ENCODE measurements at places on chromosomes 3 and 15.
A peak's percentile ranks its signal among the peaks of the same experiment; 100 is the strongest.

- no peak for DNase-seq
Observed at GRCh38 chr3:161420746-161421145, 49.4 kb upstream of the SPTSSB start.

DNA sequence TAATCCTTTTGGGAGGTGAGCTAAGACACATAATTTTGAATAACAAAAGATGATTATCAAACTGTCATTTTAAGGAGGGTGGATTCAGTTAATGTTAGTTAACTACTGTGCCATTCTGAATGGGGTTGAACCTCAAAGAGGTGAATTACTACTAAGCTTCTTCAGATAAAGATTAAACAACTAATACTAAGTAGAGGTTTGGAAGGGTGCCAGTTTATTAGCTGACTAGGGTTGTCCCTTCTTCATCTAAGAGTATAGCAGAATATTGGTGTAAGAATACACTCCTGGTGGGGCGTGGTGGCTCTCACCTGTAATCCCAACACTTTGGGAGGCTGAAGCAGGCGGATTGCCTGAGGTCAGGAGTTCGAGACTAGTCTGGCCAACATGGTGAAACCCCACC, 123.1 kb upstream of the LRRFIP2 start:
- DNase-seq = no peak

GRCh38 chr3:3798631-3799113, 559 bp upstream of the LRRN1 start:
- no peak for DNase-seq

- no peak for DNase-seq
Observed at GRCh38 chr3:29716213-29716612, 435.3 kb downstream of the RBMS3 start.

DNA sequence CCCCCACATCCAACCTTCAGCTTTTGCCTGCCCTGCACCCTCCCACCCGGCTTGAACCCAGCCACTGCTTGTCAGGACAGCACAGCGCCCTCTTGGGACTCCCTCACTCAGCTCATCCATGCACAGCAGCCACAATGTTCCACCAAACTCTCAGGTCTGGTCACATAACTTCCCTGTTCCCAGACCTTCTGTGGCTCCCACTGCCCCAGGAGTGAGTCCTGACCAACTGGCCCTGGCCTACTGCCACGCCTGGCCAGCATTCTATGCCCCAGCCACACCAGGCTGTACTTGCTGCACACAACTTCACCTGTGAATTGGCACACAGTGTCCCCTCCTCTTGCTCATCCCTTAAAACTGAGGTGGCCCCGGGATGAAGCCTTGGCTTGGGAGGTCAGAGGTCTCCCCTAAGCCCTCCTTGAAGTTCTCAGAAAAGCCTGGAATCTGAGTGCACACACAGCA, 21.0 kb downstream of the PLXNB1 start:
- DNase-seq = no peak

GRCh38 chr3:16319307-16319706, 54.3 kb downstream of the OXNAD1 start:
- peak; percentile 65 for DNase-seq

GRCh38 chr3:129025691-129026435, 24.8 kb downstream of the EFCC1 start:
- DNase-seq = no peak

GRCh38 chr15:70379134-70379533, 281.4 kb upstream of the TLE3 start:
- no peak for DNase-seq

DNA sequence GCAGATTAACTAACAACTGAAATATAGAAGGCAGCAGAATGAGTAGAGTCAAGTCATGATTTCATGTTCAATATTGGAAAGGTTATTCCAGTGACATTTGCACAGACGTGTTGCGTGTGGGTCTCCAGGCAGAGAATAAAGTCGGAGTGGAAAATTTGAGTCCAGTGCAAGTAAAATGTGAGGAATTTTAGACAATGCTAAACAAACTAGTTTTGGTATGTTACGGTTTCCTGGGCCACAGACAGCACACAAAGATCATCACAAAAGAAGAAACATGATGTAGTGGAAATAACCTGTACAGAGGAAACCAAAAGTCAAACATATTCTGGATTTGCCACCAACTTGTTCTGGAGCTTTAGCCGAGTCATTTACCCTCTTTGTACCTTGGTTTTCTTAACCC, 367 bp downstream of the OR4F6 start:
- DNase-seq = no peak

- no peak for DNase-seq
Observed at GRCh38 chr3:14209581-14210289, 31.1 kb downstream of the LSM3 start.

DNA sequence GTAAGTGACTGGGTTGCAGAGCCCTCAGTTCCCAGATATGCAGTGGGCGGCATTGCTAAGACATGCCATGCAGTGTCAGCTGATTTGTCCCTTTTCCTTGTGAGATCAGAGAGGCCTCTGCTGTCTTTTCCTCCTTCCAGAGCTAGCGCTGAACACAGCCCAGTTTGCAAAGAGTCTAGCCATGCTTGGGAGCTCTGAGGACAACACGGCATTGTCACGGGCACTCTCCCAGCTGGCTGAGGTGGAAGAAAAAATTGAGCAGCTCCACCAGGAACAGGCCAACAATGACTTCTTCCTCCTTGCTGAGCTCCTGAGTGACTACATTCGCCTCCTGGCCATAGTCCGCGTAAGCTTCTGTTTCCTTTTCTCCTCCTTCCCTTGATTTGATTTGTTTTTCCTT, 20.0 kb upstream of the SNX22 start:
- DNase-seq = no peak

- DNase-seq = no peak
Observed at GRCh38 chr3:160257606-160258005, 32.4 kb downstream of the C3orf80 start.

GRCh38 chr3:15097891-15098290, 1.1 kb downstream of the RBSN start:
- peak; percentile 29 for DNase-seq

DNA sequence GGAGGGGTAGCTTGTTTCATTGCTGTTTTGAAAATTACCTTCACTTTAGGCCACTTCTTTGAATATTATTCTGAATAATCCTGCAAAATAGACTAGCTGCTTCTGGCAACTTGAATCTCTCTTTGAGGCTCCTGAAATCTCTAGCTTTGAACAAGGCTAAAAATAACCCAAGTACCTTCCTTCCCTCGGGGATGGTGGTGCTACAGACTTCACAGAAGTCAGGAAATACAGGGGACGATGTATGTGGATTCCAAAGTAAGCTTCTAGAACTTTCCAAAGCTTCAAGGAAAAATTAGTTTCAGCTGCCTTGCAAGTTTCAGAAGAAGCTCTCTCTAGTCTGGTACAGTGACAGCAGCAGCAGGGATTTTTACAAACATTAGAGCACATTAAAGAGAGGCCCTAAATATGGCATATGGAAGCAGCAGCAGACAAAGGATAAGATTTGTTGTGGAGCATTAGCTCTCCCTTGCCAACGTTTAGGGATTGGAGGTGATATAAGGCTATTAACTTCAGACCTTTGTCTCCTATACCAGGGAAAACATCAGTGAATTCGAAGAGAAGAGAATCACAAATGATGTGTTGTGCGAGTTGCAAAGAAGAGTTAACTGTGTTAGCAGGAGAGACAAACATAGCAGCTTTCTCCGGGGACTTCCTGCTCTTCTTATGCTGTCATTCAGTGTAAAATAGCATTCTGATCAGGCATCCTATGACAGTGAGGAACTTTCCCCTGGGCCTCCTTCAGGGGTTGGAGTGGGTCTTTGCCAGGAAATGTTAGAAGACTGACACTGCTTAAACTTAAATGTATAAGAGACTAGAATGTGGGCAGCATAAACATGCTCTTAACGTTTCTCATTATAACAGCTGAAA, 783.0 kb upstream of the ARPP21 start:
- DNase-seq = no peak

DNA sequence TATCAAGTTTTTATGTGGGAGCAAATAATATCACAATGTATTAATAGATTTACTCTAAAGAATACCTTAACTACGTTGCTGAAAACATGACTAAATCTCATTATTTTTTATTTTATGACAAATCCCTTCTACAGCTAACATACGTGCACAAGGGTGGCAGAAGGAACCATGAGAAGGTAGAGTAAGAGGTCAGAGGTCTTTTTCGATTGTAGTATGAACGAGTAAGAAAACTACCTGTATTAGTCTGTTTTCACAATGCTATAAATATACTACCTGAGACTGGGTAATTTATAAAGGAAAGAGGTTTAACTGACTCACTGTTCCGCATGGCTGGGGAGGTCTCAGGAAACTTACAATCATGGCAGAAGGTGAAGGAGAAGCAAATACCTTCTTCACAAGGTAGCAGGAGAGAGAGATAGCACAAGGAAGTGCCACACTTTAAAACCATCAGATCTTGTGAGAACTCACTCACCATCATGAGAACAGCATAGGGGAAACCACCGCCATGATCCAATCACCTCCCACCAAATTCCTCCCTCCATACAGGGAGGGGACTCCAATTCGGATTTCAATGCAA, 95.3 kb downstream of the SUCLG2 start:
- no peak for DNase-seq

- DNase-seq = no peak
Observed at GRCh38 chr3:128278130-128278529, 124.8 kb downstream of the EEFSEC start.

DNA sequence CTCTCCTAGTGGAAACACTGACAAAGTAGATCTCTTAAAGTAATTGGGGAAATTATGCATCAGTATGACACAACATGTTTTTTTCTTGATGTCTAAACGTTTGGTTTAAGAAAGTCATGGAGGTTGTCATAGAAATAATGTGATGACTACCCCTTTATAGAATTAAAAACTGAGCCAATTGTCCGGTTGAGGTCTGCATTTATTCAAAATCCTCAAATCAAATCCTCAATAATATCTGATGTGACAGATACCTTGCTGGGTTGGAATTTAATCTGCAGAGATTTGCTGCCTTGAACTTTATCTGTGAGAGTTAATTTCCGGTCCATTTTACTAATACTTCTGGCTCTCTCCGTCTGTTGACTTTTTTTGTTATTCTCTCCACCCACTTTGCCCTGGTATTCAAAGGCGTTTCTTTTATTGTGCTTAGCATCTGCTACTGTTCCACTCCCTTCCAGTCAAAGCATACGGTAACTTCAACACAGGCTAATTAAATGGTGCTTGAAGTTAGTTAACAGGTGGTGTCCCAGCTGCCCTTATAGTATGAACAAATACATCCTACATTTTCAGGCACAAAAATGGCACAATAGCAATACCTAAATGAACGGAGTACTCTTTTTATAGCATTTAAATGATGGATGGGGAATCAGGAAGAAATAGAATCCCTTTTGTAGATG, 628.3 kb downstream of the ROBO1 start:
- no peak for DNase-seq

DNA sequence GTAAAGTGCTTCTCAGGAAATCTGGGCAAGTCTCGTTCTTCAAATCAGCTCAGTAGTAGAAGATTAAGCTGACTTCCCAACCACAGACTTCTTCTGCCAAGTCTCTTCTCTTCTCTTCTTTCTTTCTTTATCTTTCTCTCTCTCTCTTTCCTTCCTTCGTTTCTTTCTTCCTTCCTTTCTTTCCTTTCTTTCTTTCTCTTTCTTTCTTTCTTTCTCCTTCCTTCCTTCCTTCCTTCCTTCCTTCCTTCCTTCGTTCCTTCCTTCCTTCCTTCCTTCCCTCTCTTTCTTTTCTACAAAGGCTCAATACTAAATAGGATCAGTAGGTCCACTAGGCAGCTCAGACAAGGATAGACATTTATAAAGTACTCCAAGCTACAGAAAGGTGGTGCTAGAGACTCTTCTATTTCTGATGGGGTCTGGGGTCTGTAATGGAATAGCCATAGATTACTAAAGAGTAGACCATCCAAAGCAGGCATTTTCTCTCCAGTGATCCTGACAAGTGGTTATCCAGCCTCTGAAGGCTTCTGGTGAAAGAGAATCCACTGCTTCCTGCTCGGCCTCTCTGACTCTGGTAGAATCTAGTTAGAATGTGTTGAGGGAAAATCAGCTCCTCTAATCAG, 100.8 kb downstream of the TPRG1 start:
- DNase-seq = no peak

GRCh38 chr15:85947936-85948335, 131.7 kb upstream of the AGBL1 start:
- DNase-seq = no peak

- no peak for DNase-seq
Observed at GRCh38 chr3:100765437-100765975, 56.2 kb downstream of the TFG start.

DNA sequence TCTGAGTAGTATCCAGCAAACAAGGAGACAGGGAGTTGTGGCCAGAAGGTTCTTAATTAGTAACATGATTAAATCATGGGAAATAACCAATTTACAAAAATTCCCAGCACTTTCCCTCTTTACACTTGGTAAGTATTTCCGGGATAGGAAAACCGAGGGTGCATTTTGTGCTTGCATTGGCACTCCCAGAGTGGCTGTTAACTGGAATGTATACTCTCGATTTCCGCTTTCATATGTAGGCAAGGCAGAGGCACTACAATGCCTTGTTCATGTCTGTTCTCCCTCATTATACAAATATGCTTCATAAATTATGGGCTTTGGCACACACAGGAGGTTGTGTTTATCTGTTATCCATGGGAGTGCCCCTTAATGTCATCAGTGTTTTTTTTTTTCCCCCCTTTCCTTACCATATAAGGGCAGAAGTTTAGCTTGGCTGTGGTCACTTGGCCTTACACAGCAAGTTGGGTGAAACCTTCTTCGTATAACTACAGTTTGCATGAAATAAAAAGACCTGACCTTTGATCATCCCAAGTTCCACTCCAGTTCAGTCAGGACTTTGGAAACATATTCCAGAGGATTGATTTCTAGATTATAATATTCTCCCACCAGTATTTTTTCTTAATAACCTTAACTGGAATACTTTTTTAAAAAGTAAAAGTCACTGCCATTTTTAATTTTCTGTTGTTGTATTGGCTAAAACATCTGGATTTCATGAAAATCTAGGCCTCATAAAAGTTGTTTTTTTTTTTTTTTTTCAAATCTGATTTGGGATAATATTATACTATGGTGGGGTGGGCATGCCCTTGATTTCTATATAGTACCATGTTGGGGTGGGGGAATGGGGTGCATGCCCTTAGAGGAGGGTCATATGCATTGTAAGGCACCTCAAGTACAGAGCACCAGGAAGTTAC, 8.9 kb downstream of the TPM1 start:
- no peak for DNase-seq

- no peak for DNase-seq
Observed at GRCh38 chr3:124396339-124396950, 333.8 kb upstream of the UMPS start.

- DNase-seq = no peak
Observed at GRCh38 chr3:114034211-114034610, 22.1 kb downstream of the CCDC191 start.

GRCh38 chr3:102488331-102488730, 53.5 kb downstream of the ZPLD1 start:
- no peak for DNase-seq

All from stimulated activated effector memory CD8-positive, alpha-beta T cell treated with anti-CD3 and anti-CD28 coated beads, Interleukin-12 subunit alpha, Interleukin-12 subunit beta, amount 100 ng/mL, for 72 hours (primary cell).